Pancreas (tissue), 10 donors: ENCODE measurements at places on chromosomes 4 and X.

DNA sequence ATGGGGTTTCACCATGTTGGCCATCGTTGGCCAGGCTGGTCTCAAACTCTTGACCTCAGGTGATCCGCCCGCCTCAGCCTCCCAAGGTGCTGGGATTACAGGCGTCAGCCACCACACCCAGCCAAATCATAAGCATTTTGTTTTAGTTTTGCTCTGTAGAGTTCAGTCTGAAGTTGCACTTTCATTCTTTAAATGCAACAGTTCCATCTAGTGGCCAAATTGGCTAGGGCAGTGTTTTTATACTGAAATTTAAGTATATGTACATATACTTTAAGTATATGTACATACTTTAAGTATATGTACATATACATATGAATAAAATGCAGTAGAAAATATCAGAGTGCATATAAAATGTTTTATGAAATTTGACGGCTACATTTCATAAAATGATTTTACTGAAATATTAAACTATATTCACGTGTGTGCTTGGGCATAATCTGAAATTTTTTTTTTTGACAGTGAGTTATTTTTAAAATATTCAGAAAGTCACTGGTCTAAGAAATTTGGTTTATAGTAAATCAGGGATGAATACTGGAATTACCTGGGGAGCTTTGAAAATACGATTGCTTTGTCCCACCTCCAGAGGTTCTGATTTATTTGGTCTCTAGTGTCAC is 145.5 kb downstream of the NWD2 start:
- no peak for DNase-seq

DNA sequence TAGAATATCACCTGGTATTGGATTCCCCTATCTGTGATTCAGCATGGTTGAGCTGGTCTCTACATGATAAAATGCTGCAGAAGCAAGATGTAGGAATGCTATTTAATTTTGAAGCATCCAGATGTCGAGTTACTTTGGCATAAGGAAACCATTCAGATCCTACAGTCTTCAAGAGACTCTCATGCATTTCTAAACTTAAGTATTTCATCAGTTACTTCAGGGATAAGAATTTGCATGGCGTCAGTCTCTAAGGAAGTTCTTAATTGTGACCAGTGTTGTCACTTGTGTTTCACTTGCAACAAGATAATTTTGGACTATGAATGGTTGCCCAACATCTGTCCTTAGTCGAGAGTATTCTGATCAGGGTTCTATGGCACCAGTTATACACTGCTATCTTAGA is 192.4 kb downstream of the CCNG2 start:
- no peak for DNase-seq

- DNase-seq, result no peak
Measured at GRCh38 chr4:110415041-110415440, 60.9 kb upstream of the ENPEP start.

GRCh38 chr4:133996431-133997121 is 205.0 kb downstream of the PABPC4L start:
- DNase-seq, result no peak

GRCh38 chr4:140138428-140138827 is 15.6 kb downstream of the MAML3 start:
- peak; percentile 58 for DNase-seq

DNA sequence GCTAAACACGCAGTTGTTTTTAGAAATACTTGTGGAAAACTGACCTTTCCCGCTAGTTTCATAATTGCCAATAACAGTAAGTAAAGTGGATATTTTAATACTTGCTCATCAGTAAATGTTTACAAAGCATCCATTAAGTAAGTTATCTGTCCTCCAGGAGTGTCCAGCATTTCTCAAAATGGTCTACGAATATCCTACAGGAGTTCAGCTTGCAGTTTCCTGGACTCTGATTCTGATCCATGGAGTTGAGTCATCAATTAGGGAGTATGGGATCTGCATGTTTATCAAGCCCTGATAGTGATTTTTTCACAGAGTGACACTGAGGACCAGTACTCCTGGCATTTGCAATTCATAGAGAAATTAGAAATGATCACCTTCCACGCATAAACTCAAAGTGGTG is 325.2 kb upstream of the AADAT start:
- no peak for DNase-seq

DNA sequence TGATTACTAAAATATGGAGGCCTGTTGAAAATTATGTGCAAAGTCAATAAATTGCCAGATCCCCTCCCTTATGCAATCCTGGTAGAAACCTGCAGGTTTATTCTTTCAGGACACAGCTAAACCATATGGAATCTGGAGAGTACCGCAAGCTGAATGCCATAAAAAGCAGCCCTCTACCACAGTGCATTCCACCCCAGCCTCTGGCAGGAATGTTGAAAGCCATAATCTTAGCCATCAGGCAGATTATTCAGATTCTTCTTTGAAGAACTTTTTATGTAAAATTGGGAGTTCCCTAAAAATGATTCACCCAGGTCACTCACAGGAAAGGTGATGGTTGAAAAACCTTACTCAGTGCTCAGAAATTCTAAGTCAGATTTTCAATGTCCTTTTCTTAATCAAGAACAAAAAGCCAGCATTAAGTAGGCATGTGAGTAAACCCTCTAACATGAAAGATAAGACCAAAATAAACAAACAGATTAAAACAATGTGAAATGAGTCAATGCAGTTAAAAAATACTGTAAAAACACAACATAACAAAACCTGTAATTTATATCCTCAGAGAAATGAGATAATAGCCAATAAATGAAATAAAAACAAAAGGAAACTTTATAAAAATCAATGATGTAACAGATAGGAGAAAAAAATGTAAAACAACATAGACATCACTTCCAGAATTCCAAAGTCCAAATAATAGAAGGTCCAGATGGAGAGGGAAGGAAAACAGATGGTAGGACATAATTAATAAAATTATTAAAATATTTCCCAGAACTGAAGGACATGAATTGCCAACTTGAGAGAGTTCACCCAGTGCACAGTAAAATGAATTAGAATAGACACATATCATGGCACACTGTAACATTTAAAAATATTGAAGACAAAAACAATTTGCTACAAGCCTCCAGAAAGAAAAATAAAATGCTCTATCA is 226.9 kb downstream of the FSTL5 start:
- DNase-seq, result no peak

DNA sequence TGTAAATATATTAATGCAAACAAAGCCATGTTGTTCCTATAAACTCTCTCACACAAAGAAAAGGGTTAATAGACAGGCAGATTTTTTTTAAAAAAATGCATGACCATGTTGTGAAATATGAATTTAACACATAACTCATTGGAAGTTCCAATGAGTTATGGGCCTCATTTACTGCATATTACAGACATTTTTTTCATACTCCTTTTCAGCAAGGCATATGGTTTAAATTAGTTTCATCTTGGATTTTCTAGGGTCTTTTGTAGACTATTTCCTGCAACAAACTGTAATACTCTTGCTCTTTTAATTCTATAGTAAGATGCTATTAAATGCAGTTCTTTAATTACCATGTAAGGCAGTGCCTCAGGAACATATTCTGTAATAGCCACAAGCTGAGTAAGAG is 323.1 kb downstream of the GBA3 start:
- DNase-seq, result no peak

- DNase-seq, result no peak
Measured at GRCh38 chr4:83516042-83516772, 19.7 kb upstream of the GPAT3 start.

GRCh38 chr4:174474457-174475075 is 47.7 kb downstream of the HPGD start:
- no peak for DNase-seq

GRCh38 chr4:2303121-2303685 is 41.3 kb upstream of the MXD4 start:
- DNase-seq, result no peak

- DNase-seq, result no peak
Measured at GRCh38 chr4:105490523-105490922, 16.7 kb upstream of the PPA2 start.

DNA sequence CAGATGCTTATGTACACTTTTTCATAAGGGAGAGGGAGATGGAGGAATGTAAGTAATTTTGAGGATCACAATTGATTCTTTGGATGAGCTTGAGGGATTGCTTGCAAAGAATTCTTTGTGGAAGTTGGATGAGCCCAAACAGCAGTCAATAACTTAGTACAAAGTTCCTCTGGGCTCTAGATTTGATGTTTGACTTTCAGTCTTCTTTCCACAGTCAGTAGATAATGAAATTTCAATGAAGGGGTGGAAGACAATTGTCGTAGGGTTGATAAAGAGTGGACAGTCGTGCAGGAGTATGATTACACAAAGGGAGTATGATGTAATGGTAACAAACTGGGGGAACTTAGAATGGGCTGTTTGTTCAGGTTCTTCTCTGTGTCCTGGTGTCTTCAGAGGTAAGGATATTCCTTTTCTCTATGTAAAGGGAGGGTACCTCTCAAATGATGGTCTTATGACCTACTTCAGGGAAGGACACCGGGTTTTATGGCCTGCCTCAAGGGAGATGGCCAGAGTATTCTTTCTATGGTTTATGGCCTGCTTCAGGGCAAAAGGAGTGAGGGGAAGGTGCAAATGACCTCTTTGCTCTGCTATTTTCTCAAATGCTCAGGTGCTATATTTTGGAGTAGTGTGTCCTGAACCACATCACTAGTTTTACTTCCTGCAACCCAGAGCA is 1.7 kb upstream of the ABRAXAS1 start:
- no peak for DNase-seq

DNA sequence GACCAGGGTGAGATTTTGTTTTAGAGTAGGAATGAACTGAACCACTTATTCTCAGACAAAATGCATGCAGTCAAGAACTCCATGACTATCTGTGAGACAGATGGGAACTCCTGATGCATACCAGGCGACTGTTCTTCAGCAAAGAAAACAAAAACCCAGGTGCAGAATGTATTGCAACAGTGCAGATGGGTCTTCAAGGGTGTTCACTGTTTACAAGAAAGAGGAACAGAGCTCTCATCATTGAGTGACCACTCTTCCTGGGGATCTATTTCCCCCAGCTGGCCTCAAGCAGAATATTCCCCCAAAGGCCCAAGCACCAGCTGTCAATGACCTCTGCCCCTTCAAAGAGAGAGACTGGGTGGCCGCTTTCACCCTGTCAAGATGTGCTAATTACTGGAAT is 39.7 kb upstream of the BMP3 start:
- no peak for DNase-seq

GRCh38 chr4:139921429-139922184 is 232.4 kb downstream of the MAML3 start:
- peak; percentile 72 for DNase-seq

DNA sequence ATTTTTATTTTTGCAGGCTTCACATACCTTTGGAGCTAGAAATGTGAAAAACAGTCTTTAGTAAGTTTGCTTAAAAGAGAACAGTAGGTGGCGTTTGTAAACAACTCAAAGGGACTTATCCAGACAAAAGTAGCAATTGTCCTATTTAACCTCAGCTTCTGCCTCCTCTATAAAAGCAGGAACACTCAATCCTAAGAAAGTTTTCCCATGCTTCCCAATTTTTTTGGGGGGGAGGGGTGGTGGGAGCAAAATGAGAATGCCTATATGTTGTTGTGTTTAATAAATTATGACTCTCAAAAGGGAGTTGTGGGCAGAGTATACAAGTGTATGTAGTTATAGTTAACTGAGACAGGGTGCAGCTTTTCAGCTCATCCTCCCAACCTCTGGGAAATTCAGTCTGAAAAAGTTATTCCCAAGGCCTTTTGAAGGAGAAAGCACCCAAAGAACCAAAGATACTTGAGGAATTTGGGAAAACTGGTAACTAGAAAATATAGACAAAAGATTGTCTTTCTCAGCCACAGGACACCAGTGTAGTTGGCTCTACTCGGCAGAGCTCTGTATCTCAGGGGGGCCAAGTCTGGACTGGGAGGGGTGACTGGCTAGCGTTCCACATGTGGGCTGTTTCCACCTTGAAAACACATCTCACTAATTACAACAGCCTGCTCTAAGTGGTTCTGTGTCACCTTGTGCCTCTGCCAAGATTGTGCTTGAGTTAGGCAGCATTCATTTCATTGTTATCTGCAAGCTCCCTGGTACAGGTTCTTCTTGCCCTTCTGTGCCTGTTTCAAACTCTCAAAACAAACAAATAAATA is 2.8 kb downstream of the SFRP2 start:
- no peak for DNase-seq

- DNase-seq, result no peak
Measured at GRCh38 chrX:4905576-4905975, 1192.1 kb upstream of the PRKX start.

- DNase-seq, result no peak
Measured at GRCh38 chrX:9151772-9152307, 117.9 kb upstream of the FAM9B start.

DNA sequence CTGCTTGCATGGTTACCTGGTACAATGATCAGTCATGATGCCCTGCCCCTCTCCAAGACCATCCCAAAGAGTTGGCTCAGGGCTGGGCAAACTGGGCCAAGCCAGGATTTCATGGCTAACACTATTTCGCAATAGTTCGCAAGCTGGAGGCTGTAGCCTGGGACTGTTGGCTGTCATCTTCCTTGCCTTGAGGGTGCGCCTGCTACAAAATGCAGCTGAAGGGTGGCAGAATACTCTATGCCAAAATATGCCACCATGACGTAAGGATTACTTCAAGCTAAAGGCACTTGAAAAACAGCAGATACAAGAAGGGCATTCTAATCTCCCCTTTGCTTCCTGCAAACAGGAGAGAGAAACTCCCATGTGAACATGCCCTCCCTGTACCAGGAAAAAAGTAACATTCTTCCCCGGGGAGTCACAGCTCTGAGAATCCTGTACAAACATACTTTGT is 21.0 kb downstream of the SAT1 start:
- no peak for DNase-seq
